ENCODE measurements at places on chromosomes 2 and 18.

GRCh38 chr2:166127217-166128155 is at the start of gene SCN1A:
Gene SCN1A (minus strand): TSS chr2:166128020. CDS start chr2:166073621, 54,399 bp downstream.
- no peak for DNase-seq

- no peak for DNase-seq
Observed at GRCh38 chr2:223692191-223692947, 90.2 kb upstream of the SCG2 start.

DNA sequence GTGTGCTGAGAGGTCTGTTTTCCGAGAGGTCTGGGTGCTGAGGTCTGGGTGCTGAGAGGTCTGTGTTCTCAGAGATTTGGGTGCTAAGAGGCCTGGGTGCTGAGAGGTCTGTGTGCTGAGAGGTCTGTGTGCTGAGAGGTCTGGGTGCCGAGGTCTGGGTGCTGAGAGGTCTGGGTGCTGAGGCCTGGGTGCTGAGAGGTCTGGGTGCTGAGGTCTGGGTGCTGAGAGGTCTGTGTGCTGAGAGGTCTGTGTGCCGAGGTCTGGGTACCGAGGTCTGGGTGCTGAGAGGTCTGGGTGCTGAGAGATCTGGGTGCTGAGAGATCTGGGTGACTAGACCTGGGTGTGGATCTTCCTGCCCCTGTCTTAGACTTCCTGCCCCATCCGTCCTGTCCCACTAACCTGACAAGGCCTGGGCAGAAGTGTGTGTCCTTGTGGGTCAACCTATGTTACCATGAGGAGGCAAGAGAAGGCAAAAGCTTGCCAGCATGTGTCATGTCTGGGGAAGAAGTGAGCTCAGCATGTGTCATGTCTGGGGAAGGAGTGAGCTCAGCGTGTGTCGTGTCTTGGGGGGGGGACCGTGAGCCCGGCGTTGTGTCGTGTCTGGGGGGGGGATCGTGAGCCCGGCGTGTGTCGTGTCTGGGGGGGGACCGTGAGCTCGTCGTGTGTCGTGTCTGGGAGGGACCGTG is 69.3 kb downstream of the KCNG2 start:
- DNase-seq: no peak

GRCh38 chr18:58635891-58636290 is 7.0 kb upstream of the ALPK2 start:
- no peak for DNase-seq

- DNase-seq: no peak
Observed at GRCh38 chr2:129224022-129224421, 755.4 kb upstream of the RAB6C start.

DNA sequence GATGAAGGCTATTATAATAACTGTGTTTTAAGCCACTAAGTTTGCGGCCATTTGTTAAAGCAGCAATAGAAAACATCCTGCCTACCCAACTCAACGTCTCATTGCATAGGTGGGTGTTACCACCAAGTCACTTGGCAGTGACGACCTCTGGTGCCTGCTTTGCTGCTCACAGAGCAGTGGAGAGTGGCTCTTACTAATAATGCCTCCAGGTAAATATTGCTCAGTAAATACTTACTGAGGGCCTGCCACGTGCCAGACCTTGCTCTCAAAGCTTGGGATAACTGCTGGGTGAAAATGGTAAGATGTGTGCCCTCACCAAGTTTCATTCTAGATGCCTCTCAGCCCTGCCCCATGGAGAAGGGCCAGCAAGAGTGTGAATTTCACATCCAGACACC is 27.7 kb downstream of the ITGA6 start:
- no peak for DNase-seq

DNA sequence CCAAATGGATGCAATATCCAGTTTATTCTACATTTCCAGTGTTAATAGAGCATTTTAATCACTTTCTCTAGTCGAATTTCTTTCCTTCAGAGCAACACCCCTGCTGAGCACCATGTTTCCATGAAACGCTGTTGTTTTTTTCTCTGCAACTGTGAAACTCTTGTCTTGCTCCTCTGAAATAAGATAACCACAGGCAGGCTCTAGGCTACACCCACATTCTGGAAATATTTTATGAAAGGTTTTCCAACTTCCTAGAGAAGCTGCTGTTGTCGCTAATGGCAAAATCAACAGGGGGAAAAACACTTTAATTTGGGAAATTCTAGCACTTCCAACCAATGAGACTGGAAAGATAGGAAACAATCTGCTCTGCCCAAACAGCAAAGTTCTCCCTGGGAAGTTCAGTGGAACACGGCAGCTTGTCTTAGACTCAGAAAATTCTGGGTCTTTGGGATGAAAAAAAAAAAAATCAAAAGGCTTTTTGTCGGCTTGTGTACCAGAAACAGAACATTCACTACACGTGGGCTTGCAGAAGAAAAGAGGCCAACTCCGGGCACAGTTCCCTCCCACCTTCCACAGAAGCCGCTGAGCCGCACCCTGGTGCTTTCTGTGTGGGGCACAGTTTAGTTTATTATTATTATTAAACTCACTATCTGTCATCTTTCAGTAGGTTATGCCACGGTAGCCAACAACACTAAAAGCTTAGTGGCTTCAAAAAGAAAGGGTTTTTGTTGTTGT is 98.7 kb downstream of the MMADHC start:
- no peak for DNase-seq

DNA sequence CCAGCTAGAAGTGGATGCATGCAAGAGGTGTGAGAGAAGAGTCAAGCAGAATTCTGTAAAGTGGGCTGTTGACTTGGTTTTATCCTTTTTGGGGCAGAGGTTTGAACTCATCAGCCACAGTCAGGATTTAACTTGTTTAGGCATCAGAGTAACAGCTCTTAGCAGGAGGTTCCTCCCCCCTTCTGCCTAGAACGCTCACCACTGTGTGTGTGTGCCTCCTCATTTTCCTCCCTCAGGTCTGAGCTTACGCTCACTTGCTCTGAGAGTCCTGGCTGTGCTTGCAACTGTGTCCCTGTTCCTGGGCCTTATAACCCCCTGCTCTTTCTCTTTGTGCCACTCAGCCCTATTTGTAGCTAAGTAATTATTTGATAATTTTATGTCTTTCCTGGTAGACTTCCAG is 167.9 kb downstream of the TMEM182 start:
- DNase-seq: no peak

GRCh38 chr2:35462226-35462998 is 893.2 kb upstream of the CRIM1 start:
- no peak for DNase-seq

GRCh38 chr2:189751080-189751658 is 11.4 kb downstream of the OSGEPL1 start:
- DNase-seq: peak; percentile 46

- no peak for DNase-seq
Observed at GRCh38 chr2:9793156-9793917, 49.9 kb upstream of the TAF1B start.

GRCh38 chr2:231604101-231604684 is 11.5 kb downstream of the TEX44 start:
- no peak for DNase-seq

DNA sequence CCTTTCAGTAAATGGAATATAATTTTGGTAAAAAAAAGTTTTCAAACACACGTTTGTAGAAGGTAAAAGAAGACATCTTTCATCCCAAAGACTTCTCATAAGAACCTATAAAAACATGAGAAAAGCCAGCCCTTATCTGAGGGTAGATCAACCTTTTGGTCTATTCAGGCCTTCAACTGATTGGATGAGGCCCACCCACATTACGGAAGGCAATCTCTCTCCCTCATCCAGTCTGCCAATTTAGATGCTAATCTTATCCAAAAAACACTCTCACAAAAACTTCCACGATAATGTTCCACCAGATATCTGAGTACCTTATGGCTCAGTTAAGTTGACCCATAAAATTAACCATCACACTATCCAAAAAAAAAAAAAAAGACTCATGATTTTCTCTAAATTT is 2.2 kb upstream of the CDH20 start:
- DNase-seq: no peak

DNA sequence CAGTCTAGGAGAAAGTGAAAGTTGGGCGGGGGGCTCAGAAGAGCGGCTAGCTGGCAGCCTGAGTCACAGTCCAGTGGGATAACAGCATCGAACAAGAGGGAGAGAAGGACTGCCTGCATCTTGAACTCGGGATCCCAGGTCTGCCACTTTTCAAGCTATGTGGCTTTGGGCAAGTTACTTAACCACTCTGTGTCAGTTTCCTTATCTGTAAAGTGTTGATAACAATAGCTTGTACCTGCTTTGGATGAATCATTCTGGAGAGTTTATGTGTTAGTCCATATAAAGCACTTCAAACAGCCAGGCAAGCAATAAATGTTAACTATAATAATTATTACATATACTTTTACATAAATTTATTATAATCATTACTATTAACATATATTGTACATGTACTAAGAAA is 4.6 kb downstream of the DYSF start:
- no peak for DNase-seq

Data from effector memory CD8-positive, alpha-beta T cell (primary cell).